ENCODE measurements at places on chromosomes 5 and 9.

GRCh38 chr9:65432722-65433323, 147.8 kb upstream of the FOXD4L5 start:
- no peak for DNase-seq

DNA sequence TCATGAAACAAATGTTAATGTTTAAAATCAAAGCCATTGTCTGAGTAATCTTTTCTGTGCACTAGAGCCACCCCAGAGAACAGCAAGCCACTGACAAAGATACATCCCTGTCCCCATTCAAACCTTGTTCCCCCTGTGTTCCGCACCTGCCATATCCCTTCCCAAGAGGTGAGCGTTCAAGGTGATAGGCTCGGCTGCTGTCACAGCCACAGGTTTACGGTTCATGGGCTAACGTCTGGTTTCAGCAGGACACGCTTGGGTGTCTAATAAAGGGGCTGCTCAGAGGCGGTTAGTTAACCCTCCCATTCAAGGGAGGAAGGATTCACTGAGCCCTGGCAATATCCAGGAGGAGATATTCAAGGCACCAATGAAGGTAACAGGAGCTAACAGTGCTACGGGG, 24.5 kb upstream of the LAMC3 start:
- DNase-seq: no peak

GRCh38 chr5:204966-205670, 12.8 kb downstream of the CCDC127 start:
- no peak for DNase-seq

- DNase-seq: no peak
Measured at GRCh38 chr9:11318946-11319345, 706.1 kb upstream of the PTPRD start.

GRCh38 chr5:116091416-116091815, 6.6 kb downstream of the COMMD10 start:
- no peak for DNase-seq

- DNase-seq: no peak
Measured at GRCh38 chr5:158450751-158451171, 591.8 kb upstream of the CLINT1 start.

GRCh38 chr5:143717400-143717799, 94.6 kb upstream of the HMHB1 start:
- DNase-seq: no peak

DNA sequence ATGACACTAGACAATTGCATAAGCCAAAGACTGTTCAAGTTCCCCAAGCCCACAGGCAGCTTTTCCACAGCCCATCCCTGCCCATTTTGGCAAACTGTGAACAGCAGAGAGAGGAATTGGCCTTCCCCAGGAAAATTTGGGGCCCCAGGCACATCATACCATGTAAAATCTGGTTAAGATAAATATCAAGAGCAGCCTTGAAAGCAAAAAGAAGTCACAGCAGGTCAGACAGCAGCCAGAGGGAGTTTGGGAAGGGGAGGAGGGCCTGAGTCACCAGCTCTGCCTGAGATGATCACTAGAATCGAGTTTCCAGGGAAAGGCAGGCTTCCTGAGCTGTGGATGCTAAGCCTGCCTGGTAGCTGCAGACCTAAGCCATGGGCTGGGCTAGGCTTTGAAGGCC, 179.2 kb downstream of the RFK start:
- DNase-seq: no peak

Data from retina (tissue), 1 donor.